Upper lobe of left lung (tissue), 6 donors: ENCODE measurements at places on chromosomes 11 and 22. TPM values are rescaled to one million over a fixed set of nuclear protein-coding genes. Genes with fewer than 3 reads are reported as not detected.
A peak's percentile ranks its signal among the peaks of the same experiment; 100 is the strongest.

DNA sequence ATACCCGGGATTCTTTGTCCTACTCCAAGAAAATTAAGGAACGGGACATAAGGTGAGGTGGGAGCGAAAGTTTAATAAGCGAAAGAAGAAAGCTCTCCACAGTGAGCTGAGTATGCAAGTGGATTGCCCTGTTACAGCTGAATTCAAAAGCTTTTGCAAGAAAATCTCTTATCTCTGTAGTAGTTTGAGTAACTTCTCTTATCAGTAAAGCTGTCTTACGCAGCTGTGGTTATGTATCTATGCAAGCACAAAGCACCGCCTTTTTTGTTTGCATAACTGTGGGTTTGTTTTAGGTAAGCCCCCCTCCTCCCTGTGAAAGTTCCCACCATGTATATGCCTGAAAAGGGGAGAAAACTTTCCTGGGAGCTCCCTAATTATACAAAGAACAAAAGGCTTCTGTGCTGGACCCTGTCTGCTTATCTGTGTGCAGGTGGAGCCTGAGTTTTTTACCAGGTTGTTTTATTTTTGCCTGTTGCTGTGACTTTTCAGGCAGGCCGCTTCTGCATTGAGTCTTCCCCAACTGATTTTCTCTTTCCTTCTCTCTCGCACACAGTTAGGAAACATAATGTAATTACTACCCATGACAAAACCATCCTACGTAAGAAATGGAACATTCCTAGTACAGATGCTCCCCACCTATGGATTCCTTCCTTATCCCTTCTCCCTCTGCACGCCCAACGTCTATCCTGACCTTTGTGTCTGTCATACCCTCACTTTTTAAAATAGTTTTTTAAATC lies 837 bp upstream of the PLAAT5 start:
- DNase-seq: no peak

DNA sequence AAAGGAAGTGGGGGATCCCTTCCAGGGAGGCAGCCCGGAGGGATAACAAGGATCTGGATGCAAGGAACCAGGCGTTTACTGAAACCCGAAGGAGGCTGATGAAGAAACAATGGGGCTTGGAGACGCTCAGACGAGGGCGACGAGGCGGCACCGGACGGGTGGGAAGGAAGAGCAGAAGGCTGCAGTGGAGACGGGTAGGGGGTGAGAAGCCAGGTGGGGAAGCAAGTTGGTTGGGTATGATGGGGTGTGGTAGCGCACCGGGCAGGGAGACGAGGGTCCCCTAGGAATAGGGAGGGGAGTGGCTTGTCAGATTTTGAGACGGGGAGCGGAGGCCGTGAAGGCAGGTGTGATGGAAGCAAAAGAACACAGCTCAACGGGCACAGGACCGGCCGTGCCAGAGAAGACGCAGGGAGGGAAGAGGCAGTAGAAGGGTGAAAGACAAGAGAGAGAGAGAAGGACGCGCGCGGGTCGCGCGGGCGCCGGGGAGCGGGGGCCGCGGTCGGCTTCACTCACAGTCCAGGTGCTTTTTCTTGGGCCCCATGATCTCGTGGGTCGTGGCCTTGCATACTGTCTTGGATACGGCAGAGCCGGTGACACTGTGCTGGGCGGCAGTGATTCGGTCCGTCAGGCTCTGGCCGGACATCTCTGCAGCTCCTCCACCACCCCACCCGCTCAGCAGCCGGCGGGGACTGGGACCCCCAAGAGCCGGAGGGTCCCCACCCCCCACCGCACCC lies 579 bp downstream of the PICALM start:
- peak; percentile 90 for DNase-seq

GRCh38 chr11:10122326-10123197 lies 171.5 kb downstream of the SBF2 start:
- no peak for DNase-seq

GRCh38 chr11:130649801-130650200 lies 201.4 kb downstream of the ADAMTS15 start:
- no peak for DNase-seq

GRCh38 chr11:108543316-108543964 lies 45.3 kb upstream of the POGLUT3 start:
- DNase-seq: no peak

GRCh38 chr22:20642668-20643179 lies 131.2 kb upstream of the SERPIND1 start:
- DNase-seq: no peak

DNA sequence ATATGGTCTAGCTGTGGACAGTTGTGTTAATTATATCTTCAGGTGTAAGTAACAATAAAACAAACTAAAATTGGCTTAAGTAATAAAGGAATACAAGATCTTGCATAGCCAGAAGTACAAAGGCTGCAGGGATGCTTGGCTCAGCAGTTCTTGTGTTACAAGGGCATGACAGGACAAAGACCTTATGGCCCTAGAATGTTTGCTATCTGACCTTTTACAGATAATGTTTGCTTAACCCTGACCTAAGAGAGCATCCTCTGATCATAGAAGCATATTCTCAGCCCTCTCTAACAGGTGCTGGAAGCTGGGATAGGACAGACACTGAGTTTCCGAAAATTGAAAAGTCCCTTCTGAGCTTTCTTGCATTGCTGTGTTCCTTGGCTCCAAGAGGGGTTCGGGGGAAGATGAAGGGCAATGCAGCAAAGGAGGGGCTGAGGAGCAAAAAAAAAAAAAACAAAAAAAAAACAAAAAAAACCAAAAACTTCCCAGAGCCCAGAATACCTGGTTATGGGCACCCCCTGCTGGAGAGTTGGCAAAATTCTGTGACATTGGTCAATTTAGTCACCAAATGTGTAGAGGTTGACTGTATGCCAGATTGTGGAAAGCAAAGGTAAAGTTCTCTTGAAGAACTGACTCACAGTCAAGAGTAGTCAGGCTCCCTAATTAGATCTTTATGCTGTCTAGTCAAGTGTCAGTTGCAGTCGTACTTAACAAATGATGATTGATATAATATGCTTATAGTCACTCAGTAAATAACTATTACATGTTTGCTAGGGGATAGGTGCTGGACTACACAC lies 10.4 kb upstream of the HIKESHI start:
- no peak for DNase-seq

- DNase-seq: peak; percentile 65
Observed at GRCh38 chr11:65317025-65317786, 2.5 kb downstream of the CDC42EP2 start.

SEPTIN3 gene
- 1.4 TPM for total RNA-seq

XKR3 gene
- total RNA-seq: not detected
